ENCODE measurements at places on chromosomes 16 and 17.

DNA sequence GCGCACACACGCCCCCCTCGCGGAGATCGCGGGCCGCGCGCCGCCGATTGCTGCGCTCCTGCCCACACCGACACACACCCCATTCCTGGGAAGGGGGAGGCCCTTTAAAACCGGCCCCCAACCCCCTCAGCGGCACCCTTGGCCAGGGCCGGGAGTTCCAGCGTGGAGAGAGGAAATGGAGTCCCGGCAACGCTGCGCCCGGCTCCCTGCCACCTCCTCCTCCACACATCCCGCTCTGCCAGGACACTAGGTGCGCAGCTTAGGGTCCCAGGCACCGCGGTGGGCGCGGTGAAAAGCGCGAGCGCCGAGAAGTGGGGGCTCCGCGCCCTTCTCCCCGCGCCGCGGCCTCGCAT lies 397 bp downstream of the CDC42EP4 start:
- peak; percentile 15 for DNase-seq

DNA sequence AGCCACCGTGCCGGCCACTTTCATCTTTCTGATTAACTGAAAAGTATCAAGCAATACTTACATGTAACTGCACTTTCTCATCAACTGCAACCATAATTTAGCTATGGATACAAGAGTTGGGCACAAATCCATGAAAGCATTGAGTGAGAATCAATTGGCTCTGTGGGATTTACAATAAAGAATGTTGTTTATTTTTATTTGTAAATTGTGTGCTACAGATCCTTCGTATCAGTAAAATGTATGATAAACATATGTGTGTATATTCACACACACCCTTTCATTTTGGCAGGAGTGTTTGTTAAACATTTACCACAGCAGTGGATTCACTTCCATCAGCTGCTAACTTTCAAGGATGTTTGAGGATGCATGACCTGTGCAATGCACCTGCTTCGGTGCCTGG lies 411.0 kb downstream of the WWOX start:
- DNase-seq, result no peak

- DNase-seq, result no peak
These were observed 406.6 kb upstream of the EEF2KMT start for GRCh38 chr16:5504064-5504781.

DNA sequence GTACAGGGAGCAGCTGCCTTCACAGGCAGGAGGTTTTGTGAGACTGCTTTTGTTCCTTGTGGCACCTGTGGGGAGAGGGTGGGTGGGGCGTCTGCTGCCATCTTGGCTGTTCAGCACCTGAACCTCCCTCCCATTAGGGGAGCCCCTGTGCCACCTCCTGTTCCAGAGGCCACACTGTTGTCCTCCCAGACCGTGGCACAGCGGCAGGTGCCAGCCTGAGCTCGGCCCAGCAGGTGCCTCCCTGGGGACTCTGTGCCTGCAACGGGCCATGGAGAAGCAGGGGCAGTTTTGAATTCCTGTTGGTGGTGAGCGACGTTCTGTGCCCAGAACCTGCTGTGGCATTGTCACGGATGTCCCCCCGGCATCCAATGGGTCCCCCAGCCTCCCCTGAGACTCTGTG lies 9.9 kb downstream of the LGALS3BP start:
- DNase-seq, result no peak

GRCh38 chr17:77436058-77436442 lies 295.3 kb downstream of the SEC14L1 start:
- no peak for DNase-seq

DNA sequence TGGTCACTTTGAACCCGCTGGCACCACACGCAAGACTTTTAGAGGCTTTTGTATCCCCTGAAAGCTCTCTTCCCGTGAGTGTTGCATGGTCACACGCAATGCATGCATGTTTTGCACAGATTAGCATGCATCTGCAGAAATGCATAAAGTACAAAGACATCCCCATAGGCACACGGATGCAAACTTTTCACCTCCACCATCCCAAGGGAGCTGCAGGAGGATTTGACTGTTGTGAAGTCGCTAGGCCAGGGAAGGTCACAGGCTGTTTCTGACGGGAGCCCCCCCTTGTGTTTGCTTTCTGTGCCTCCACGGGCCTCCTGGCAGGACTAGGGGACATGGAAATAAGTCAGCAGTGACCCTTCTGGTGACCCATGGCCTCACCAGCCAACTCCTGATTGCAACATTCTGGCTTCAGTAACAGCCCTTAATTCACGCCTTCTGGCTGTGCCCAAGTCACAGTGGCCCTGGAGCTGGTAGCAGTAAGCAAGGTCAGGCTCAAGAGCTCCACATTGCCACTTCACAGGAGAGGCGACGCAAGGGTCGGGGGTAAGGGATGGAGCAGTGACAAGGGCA lies 45.1 kb downstream of the SOX9 start:
- no peak for DNase-seq

Data from T-helper 17 cell (primary cell).